ENCODE measurements at places on chromosomes 7 and 10.

- DNase-seq: no peak
These were observed 2.9 kb downstream of the GPR37 start for GRCh38 chr7:124762611-124763143.

- DNase-seq: no peak
These were observed 37.0 kb downstream of the FAM20C start for GRCh38 chr7:229184-229964.

DNA sequence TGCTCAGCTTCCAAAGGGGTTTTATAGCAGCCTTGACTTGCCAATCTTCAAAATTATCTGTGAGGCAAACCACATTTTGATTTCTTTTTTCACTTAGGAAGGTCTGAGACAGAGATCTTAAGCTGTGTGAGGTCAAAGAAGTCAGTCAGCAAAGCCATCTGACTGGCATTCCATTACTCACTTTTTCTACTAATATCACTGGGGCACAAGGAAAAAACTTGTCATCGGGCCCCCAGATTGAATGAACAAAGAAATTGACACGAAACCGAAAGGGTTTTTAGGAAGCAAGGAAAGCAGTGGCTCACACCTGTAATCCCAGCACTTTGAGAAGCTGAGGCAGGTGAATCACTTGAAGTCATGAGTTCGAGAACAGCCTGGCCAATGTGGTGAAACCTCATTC, 78.5 kb upstream of the FRMD4A start:
- no peak for DNase-seq

DNA sequence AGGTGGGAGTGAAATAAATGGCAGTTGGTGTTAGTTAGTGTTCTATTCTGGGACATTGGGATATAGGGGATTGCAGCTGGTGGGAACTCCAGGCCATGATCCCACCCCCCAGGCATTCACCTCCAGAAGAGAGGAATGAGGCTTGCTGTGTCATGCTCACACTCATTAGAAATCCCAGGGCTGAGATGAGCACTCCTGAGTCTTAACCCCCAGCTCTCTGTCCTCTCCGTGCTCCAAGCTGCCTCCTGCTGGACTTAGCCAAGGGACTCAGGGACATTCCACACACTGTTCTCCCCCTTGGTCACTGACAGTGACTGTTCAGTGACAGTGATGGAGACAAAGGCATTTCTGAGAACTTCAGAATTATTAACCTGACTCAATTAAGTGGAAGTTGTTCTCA, 21.5 kb downstream of the CYP26A1 start:
- DNase-seq: no peak

DNA sequence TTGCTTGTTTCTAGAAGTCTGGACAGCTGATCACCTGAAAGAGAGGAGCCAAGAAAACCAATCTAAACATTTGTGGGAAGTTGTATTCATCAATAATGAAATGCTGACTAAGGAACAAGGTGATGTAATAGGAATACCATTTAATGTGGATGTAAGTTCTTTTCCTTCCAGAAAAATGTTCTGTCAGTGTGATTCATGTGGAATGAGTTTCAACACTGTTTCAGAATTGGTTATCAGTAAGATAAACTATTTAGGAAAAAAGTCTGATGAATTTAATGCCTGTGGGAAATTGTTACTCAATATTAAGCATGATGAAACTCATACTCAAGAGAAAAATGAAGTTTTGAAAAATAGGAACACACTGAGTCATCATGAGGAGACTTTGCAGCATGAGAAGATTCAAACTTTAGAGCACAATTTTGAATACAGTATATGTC, 39.8 kb upstream of the ZNF37A start:
- DNase-seq: peak; percentile 82

GRCh38 chr7:25642849-25643248, 414.6 kb upstream of the NPVF start:
- DNase-seq: peak; percentile 4
